ENCODE measurements at places on chromosomes 13 and 19.

DNA sequence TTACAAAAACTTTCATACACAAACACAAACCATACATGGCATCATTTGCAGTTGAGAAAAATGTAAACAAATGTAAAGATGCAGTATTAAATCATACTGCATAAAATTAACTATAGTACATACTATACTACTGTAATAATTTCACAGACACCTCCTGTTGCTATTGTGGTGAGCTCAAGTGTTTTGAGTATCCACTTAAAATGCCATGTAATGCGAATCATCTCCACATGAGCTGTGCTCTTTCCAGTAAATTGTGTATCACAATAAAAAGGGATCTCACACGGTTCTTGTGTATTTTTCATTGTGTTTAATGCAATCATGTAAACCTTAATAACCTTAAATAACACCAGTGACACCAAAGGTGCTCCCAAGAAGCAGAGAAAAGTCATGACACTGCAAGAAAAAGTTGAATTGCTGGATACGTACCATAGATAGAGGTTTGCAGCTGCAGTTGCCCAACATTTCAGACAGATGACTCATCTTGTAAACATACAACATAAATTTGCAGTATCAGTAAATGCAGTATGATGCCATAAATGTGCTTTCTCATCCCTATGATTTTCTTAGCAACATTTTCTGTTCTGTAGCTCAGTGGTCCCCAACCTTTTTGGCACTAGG is 166.6 kb downstream of the RAP2A start:
- no peak for DNase-seq

DNA sequence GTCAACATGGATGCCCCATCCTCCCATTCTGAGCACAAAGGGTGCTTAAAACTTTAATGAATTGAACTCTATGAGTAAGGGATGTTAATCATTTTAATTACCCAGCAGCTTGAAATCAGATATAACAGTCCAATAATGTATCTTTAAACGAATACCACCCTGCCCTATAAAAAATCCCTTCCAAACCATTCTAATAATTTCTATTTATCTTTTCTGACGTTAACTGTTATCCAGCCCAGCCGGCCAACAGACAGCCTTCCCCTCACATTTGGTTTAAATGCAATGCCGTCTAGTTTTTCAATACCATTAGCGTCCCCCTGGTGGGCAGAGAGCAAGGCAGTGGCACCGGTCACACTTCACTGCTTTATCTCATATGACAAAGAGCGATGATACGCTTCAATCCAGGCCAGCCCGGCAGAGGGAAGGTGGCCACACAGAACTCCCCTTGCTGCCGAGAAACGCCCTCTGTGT is 402.2 kb upstream of the ZNF507 start:
- no peak for DNase-seq

- DNase-seq, result no peak
Measured at GRCh38 chr13:50593207-50593606, 250.3 kb downstream of the DLEU7 start.

- DNase-seq, result no peak
Measured at GRCh38 chr13:20636079-20636478, 67.4 kb upstream of the IL17D start.

GRCh38 chr13:40194224-40194806 is 472.1 kb downstream of the FOXO1 start:
- no peak for DNase-seq

DNA sequence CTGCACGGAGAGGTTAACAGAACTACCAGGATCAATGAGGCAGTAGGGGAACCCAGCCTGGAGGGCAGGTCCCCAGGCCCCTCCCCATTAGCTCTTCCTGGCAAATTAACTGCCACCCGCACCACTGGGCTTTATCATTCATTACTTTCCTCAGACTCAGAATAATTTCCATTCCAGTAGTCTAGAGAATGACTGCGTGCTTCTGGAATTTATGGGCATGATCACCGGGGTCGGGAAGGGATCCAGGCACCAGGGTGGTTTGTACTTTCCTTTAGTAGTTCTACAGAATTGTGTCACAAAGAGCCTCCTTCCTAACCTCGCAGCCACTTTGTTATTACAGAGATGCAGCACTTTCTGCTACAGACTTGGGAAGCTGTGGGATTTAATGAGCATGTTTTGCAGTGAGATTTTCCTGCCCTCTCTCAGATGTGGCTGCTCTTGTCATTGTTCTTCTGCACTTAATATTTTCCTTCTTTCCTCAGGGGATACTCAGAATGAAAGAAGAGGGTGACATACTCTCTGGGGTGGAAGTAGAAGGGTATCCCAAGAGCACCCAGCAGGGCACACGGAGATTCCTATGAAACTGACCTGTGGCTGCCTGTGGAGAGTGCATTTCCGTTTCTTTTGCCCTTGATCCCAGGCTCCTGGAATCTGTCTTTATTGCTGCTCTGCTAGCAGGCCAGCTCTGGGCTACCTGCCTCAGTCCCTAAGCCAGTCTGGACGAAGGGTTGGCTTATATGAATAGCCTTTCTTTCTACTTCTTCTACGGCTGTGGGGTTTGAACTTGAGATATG is 285.0 kb upstream of the SLC10A2 start:
- DNase-seq, result no peak

DNA sequence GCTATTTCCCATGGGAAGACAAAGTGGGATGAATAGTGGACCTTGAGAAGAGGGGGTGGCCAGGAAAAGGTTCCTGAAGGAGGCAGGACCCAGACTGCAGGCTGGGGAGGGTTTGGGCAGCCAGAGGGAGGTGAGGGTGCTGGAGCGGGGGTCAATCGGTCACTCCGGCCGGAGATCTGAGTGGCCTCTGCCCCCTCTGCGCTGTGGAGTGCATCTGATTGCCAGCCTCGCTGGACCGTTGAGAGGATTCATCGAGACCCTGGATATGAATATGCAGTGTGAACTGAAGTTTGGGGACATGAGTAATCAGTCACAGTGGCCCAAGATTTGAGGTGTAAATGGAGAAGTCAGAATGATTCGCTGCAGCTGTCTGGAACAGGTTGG is 5.5 kb upstream of the ZNF580 start:
- DNase-seq, result peak; percentile 30

DNA sequence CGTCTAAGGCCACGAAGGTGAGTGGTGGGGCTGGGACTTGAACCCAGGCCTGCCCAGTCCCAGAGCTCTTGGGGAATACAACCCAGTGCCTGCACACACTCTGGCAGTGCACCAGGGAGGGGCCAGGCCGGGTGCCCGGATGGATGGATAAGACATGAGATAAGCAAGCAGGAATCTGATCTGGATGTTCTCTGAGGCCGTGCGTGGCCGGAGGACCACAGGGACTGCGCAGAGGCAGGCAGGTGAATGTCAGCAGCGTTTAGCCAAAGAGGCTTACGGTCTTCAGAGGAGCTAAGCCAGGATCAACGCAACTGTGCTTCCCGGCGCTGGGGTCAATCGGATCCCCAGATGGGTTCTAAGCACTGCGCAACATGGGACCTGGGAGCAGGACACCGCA is 1.5 kb downstream of the ZNF787 start:
- DNase-seq, result no peak

DNA sequence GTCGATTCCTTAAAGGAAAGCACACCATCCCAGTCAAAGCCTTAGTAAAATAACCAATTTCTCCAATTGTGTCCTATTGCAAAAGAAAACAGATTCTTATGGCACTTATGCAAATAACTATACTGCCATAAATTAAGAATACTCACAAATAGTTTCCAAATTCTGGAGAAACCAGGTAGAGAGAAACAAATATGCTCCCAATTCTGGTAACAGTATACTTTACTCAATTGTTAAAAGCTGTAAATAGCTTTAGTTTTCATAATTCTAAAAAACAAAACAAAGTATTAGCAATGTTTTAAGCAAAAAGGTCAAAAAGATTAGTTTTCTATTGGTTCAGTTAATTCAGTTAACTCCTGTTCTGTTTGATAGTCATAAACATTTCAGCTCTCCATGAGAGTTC is 18.2 kb upstream of the UBAC2 start:
- no peak for DNase-seq

DNA sequence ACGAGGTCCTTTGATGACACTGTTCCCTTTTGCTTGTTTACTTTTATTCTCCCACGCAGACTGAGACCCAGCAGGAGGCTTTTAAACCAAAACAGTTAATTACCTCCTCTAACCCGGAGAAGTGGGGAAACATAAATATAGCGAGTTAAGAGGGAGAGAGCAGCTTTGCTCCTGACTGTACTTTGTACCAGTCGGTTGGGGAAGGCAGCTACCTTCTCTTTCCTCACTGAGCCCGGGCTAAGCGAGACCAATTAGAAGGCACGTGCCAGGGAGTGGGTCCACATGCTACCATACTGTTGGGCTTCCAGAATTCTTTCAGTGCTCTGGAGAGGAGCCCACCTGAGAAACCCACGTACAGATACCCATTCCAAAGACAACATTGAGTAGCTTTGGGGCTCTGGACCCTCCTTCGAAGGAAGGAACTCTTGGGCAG is 124.2 kb downstream of the ZIC5 start:
- no peak for DNase-seq

DNA sequence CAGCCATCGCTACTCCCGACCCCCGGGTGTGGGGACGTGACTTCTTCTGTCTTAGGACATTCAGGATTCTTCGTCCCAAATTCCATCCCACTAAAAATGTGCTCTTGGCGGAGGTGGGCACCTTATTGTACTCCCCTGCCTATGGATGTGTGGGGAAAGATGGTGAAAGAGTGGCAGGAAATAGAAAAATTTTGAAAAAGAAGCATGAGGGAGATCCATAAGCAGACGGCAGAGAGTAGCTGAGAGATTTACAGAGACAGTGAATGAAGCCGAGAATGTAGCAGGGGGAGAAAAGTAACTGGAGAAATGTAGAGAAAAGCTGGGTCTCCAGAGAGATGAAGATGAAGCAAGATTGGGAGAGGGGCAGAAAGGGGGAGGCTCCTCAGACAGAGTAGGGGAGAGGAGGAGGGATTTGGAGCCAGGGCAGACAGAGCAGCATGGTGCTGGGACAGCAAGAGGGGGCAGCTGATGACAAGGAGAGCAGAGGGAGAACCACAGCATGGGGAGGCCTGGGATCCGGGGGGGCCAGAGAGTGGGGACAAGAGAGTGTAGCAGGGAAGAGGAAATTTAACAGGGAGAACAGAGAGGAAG is 843 bp downstream of the ZNF610 start:
- no peak for DNase-seq

GRCh38 chr19:41991025-41991424 is 3.0 kb downstream of the ATP1A3 start:
- DNase-seq, result no peak

DNA sequence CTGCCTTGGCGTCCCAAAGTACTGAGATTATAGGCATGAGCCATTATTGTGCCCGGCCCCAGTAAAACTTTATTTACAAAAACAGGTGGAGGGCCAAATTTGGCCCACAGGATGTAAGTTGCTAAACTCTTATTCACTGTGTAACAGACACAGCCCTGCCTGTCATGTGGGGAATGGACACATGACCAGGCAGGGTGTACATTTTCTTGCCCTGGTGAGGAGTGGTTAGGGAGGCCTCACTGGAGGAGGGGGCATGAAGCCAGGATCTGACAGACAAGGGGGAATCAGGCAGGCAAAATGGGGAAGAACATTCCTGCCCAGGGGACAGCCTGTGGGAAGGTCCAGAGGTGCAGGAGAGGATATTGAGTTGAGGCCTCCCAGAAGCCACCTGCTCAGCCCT is 7.4 kb upstream of the PGLS start:
- no peak for DNase-seq

- no peak for DNase-seq
Measured at GRCh38 chr13:94232161-94232950, 247.1 kb downstream of the DCT start.

DNA sequence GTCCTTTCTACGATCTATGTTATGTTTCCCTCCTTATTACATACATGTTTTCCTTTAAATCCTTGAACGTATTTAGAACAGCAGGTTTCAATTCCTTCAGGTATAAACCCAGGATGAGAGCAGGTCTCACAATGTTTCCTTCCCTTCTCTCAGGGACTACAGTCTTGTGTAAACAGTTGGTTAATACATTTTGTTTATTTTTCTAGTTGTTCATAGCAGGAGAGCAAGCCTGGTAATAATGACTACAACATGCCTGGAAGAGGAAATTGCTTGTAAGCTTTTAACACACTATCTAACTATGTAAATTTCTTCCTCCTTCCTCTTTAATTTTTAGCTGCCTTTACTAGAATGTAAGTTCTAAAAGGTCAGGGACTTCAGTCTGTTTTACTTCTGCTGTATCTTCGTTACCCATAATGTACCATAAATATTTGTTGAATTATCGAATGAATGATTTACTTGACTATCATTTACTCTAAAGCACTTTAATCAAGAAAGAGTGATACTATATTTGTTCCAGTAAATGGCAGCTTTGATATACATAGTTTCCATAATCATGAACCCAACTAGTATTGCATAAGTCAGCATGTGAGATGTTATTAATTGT is 28.9 kb upstream of the TNFRSF19 start:
- DNase-seq, result no peak

- DNase-seq, result no peak
Measured at GRCh38 chr13:27338816-27339215, 68.2 kb downstream of the RASL11A start.

DNA sequence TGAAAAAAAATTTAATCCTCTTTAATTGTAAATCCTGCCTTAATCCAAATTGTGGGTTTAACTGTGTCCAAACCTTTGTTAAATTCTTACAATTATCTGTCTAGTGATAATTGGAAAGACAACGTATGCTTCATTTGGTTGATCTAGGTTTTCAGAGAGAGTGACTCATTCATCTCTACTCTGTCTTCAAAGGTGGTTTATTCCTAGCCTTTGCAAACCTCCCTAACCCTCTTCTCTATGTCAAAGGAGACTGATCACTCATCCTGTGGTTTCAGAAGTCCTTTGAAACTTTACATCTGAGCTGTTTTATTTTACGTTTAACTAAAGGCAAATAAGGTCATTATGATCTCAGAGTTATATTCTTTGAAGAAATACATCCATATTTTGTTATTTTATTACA is 8.8 kb upstream of the OXGR1 start:
- DNase-seq, result no peak

DNA sequence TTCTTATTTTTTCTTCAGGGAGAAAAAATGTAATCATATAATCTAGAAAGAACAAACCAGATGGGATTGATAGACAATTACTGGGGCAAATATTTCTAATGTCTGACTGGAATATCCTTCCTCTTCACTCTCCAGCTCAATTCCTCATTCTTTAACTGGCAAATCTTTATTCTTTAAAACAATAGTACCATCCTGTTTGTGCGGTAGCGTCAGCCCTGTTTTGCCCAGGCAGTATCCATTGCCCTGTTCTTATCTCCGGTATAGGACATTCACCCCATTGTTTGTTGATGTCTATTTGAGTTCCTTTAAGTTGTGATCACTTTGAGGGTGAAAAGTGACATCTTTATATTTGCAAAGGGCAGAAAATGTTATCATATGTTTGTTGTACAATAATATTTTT is 185.4 kb downstream of the POSTN start:
- no peak for DNase-seq
